ENCODE measurements at places on chromosomes 3 and 15.

DNA sequence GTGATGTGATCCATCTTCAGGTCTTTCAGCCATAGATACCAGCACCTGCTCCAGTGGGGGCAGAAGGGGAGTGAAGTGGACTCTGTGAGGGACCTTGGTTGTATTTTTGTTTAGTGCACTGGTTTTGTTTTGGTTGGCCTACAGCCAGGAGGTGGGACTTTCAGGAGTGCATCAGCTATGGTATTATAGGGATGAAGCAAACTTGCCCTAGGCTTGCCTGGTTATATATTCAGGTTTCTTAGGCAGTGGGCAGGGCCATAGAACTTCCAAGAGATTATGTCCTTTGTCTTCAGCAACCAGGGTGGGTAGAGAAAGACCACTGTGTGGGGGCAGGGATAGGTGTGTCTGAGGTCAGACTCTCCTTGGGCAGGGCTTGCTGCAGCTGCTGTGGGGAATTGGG is 337.3 kb upstream of the SGO1 start:
- DNase-seq, result no peak

DNA sequence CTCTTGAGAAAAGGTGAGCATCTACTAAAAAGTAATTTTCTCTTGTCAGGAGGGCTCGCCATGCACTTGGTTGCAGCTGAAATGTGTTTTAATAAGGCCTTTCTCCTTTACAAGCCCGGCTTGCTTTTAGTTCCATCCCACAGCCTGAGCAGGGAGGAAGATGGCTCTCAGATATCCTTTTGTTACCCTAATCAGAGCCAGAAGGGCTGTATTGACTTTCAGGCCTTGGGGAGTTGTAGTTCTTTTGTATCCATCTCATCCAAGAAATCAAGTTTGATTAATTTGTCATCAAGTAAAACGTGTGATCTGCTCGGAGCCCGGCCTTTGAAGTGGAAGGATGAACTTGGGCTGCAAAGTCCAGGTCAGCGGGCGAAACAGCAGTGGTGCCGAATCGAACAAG is 52.9 kb downstream of the EIF4E3 start:
- no peak for DNase-seq

DNA sequence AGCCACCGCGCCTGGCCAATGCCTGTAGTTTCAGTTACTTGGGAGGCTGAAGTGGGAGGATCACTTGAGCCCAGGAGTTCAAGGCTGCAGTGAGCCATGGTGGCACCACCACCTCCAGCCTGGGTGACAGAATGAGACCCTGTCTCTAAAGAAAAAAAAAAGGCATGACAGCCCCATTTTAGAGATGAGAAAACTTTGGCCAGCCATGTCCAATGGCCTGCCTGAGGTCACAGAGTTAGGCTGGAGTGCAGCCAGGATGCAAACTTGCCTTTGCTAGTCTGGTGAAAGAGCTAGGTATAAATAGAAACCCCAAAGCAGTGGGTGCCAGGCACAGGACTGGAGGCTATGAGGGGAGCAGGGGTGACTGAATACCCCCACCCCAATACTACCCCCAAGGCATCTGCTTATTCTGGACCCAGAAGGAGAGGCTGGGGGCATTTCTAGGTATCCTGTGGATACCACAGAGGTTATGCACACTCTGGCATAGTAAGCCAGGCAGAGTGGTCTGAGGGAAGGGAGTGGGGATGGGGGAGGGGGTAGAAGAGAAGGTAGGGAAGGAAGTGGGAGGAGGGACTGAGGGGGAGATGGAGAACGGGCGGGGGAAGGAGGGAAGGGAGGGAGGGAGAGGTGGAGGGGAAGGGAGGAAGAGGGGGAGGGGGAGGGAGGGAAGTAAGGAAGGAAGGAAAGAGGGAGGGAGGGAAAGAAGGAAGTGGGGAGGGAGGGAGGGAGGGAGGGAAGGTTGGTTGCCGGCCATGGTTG is 16.2 kb upstream of the C15orf39 start:
- no peak for DNase-seq

DNA sequence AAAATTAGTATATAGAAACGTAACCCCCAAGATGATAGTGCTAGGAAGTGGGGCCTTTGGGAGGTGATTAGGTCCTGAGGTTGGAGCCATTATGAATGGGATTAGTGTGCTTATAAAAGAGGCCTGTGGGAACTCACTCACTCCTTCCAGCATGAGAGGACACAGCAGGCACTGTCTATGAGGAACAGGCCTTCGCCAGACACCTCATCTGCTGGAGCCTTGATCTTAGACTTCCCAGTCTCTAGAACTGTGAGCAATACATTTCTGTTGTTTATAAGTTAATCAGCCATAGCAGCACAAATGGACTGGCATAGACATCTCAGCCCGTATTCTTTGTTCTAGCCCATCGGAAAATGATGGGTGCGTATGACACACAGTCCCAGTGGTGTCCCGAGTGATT is 152.3 kb downstream of the GABRG3 start:
- no peak for DNase-seq

DNA sequence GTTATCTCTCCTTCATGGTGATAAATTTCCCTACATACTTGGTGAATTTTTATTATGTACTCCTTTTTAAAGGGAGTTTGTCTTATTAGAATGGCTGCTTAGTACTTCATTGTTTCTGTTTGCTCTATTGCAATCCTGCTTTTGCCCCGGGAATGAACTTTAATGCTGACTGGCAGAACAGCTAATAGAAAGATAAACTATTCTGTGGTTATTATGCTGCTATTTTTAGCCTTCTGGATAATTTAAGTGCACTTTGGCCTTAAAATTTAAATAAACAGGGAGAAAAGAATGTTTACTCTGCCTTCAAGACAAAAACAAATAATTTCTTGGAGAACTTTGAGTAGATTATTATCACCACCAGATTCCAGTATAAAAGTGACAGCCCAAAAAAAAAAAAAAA is 413.8 kb upstream of the CCDC54 start:
- DNase-seq, result no peak

- DNase-seq, result peak; percentile 22
Observed at GRCh38 chr15:80991421-80991820, 1.8 kb upstream of the MESD start.

DNA sequence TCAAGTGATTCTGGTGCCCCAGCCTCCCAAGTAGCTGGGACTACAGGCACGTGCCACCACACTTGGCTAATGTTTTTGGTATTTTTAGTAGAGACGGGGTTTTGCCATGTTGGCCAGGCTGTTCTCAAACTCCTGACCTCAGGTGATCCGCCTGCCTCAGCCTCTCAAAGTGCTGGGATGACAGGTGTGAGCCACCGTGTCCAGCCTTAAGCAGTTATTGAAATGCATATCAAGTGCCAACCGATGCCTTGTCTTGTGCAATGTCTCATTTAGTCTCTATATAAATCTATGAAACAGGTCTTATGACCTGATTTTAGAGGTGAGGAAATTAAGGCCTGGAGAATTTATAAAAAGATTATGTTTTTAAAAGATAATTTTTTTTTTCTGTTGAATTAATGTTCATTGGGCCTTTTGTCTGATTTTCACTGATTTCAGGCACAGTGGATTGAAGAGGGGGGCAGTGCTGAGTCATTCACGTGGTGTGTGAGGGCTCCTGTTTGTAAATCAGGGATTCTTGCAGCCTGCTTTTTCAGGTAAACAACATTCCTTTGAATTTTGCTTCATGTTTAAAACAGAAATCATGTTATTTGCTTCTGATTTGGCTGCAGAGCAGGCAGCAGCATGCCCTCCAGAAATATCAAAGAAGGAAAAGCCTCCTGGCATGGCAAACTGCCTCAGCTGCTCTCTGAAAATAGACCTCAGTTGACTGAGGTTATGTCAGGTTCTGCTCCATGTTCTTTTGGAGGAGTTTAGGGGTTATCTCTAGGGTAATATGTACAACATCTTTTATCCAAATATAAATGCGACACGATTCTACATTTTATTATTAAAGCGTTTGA is 407.0 kb upstream of the RGMA start:
- no peak for DNase-seq

GRCh38 chr3:196409409-196409808 is 22.8 kb downstream of the UBXN7 start:
- DNase-seq, result no peak

- DNase-seq, result no peak
Observed at GRCh38 chr3:30547716-30548115, 58.7 kb upstream of the TGFBR2 start.

DNA sequence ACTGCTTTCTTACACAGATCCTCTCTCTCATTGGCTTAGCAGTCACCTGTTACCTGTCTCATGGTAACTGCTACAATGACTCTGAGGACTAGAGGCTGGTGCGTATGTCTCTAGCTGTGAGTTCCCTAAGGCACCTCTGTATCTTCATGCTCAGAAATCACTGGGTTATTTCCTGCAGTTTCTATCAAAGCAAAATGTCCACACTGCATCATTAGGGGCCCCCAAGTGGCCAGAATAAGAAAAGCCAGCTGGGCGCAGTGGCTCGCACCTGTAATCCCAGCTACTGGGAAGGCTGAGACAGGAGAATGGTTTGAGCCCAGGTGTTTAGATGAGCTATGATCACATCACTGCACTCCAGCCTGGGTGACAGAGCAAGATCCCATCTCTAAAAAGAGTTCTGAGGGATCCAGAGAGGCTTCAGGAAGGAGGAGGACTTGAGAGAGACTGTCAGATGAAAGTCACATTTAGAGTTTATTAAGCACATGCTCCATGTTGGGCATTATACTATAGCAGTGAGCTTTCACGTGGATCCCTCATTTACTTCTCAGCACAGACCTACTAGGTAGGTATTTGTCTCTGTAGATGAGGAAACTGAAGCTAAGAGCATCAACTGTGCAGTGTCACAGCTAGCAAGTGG is 2.3 kb upstream of the VPS18 start:
- DNase-seq, result peak; percentile 37

DNA sequence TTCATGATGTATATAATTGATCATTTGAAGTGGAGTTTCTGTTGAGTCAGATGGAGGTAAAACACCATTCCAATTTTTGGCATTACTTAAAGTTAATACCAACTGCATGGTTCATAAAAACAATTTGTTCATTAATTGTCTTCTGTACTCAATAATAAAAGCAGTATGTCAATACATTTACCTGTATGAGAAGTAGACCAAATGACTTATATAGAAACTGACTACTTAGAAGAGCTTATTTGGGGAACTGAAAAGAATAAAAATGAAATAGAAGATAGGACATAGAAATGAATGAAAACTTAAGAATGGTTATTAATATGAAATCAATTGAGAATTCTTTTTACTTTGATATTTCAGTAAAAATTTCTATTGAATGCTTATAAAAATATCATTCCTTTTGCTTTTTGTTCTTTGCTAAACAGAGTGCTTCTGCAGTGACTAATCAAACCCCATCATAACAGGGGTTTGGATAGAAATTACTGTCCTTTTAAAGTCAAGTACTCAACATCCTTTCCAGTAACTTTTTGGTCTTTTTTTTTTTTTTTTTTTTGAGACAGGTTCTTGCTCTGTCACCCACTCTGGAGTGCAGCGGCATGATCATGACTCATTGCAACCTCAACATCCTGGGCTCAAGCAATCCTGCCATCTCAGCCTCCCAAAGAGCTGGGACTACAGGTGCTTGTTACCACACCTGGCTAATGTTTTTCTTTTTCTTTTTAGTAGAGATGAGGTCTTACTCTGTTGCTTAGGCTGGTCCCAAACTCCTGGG is 6.5 kb upstream of the CRYBG3 start:
- peak; percentile 27 for DNase-seq

DNA sequence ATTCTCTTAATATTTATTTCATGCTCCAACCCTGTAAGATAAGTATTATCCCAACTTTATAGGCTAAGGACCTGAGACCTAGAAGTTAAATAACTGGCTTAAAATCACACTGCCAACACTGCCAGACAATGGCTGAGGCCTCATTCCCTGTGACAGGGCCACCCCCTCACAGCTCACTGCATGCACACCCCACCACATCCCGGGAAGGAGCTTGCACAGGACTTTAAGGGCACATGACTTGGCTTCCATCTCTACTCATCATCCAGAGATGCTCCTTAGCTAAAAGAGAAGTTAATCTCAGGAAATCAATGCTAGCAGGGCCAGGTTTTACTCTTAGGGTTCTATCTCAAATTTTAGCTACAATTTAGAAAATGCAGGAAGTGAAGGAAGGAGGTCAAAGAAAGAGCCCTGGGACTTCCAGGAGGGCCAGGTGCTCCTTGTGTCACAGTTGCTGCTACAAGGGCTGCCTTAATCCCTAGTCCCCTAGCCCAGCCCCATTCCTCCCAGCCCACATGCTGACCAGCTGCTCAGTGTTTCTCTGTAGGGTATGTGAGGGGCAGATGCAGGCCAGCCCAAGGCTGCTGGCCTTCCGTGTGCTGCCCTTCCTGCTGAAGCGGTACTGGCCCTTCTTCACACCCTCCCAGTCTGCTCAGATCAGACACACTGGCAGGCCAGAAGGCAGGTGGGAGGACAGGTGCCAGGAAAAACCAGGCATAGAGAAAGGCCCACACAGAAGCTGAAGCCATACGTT is 53.5 kb downstream of the WWTR1 start:
- no peak for DNase-seq

GRCh38 chr15:57032338-57032737 is 113.9 kb downstream of the TCF12 start:
- no peak for DNase-seq

DNA sequence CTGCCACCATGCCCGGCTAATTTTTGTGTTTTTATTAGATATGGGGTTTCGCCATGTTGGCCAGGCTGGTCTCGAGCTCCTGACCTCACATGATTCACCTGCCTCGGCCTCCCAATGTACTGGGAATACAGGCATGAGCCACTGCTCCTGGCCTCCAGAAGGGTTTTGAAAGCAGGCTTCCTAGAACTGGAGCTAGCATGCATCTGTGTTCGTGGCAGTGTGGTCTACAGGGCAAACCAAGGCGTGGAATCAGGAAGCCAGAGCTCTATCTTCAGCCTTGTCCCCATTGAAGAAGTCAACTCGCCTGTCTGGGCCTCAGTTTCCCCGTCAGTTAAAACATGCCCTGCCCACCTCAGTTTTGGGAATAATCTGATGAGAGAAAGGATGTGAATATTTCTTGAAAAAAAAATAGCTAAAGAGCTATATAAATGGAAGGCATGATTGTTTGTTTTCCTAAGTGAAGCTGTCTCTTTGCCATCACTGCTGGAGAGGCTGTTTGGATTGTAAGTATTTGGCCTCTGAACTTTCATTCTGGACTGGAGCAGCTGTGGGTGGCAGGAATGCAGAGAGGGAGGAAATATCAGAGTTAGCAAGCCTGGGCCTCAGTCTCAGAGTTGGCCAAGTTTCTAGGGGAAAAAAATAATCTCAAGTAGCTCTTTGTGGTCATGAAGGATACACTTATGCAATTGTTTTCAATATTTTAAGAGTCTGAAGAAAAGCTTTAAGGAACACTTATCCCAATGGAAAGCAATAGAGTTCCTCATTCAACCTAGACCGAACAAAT is 36.5 kb upstream of the UACA start:
- DNase-seq, result no peak

- DNase-seq, result no peak
Observed at GRCh38 chr3:145307272-145307671, 853.7 kb downstream of the PLOD2 start.

All from stimulated activated naive CD8-positive, alpha-beta T cell treated with anti-CD3 and anti-CD28 coated beads, Interleukin-15, Interleukin-2, amounts not matched to agents 100 U/mL and 50 U/mL, for 24 hours (primary cell).